M059J (cell line): ENCODE measurements at places on chromosomes 13 and 19.

GRCh38 chr19:49395581-49396407, 7.7 kb downstream of the KASH5 start:
- DNase-seq, result no peak

DNA sequence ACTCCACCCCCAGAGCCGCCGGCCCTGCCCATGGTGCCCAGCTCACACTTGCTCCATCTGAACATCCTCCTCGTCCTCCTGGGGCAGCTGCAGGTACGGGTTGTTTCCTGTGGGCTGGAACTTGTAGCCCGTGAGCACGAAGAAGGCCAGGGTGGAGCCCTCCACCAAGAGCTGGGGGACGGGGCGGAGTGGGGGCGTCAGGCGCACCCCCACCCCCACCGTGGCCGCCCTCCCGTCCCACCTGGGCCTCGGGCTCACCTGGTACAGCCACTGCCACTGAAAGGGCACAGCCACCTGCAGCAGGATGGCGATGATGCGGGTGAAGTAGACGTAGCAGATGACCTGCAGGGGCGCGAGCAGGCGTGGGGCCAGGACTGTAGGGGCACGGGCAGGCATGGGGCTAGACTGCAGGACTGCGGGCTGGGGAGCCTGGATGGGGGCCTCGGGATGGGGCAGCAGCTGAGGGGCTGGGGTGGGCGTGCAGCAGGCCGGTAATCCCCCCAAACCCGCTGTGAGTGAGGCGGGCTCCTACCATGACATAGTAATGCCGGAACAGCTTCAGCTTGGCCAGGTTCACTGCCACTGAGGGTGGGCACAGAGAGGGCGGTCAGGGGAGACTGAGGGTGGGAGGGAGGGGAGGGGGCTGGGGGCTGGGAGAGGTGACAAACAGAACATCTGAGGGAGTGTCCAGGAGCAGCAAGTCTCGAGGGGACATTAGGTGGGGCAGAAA, 6.3 kb downstream of the GPR108 start:
- no peak for DNase-seq

DNA sequence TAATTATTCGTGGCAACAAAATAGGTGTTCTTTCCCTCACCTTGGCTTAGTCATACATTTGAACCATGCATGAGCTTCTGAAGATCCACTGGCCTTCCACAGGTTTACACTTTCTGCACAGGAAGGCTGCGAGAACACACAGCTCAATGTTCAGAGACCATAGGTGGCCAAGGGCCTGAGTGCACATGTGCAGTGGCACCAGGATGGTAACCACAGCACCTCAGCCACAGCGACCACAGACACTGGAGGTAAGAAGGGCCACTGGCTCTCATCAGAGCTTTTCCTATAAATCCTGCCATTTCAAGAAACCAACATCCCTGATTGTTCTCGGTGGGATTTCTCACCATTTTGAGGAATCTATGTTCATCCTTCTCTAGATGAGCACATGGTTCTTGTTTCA, 1.6 kb downstream of the DCLK1 start:
- DNase-seq, result no peak

- DNase-seq, result no peak
Observed at GRCh38 chr13:96819375-96819774, 174.9 kb downstream of the OXGR1 start.

- DNase-seq, result no peak
Observed at GRCh38 chr19:19633711-19634515, 5.9 kb upstream of the LPAR2 start.

- DNase-seq, result no peak
Observed at GRCh38 chr19:45283443-45284033, 32.5 kb downstream of the MARK4 start.

GRCh38 chr19:12996406-12997094, 1.3 kb downstream of the NFIX start:
- DNase-seq, result peak; percentile 63

GRCh38 chr19:23436944-23437343, 41.7 kb upstream of the ZNF91 start:
- DNase-seq, result no peak

DNA sequence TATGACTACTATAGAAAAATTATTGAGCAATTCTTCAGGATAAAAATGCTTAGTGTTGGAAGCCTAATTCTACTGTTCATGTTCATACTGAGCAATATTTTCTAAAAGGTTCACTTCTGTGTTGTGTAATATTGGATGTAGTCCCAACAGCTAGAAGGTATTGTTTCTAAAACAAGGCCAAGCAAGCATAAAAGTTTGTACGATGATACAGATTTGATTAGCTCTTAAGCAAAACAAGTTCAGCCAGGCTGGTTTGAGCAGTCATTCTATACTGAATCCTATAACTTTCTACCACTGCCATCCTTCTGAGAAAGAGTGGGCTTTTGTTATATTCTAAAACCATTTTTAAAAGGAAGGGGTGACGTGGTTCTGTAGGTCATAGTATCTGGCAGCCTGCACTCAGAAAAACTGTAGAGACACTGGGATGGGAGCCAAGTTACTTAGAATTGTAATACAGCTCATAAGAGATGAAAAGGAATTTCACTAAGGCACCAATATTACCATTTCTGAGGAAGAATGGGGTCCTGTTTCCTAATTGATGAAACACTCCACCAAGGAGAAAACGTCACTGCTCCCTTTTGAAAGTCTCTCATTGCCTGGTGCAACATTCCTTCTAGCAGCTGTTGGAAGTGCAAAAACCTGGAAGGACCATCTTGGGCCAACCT, 275.0 kb upstream of the DACH1 start:
- peak; percentile 10 for DNase-seq

- no peak for DNase-seq
Observed at GRCh38 chr13:91510058-91510457, 111.6 kb downstream of the GPC5 start.

DNA sequence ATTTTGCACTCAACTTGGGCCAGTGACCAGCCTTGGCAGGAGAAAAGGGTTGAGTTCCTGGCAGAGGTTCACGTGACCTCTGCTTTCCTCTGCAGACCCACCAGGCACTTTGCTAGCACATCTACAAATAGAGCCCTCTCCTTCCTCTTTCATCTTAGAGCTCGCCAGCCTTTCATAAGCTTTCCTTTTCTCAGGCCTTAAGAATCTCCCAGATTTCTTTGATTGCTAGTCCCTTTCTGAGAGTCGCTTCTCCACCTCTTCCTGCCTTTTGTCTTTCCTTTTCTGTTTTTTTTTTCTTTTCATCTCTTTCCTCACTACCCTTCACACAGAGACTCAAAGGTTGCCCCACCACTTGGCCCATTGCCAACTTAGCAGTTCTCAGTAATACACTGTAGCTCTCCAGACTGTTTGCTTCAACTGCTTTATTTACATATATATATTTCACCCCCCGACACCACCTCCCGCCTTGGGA, 375.7 kb upstream of the SPRY2 start:
- no peak for DNase-seq

DNA sequence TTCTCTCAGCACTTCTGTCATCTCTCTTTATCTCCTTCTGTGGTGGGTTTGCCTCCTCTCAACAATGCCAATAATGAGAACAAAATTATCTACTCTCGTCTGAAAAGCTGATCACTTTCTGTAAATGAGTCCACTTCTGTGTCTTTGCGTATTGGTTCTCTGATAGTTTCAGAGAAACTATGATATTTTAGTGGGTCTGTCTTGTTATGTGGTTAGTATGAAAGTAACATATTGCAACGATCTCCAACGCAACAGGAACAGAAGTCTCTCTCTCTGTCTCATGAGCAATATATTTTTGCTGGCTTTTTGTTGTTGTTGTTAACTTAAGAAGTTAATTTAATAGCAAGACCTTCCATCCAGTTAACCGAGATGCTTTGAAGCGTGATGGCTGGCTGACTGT, 47.8 kb upstream of the SLITRK6 start:
- DNase-seq, result no peak

DNA sequence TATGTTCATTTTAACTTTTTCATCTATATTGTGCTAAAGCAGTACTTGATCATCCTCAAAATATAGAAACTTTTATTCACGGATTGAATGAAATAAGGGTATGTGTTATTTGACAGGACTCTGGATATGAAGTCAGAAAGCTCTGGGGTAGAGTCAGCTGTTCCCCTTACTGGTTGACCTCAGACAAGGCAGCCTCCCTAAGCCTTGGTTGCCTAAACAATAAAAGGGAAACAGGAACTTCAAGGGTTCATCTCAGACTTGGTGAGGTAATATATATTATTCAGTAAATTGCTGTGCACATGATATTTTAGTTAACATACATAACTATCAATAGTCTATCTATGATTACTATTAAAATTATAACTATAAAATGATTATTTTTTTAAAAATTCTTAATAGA, 13.6 kb downstream of the POLR1D start:
- DNase-seq, result no peak

- DNase-seq, result peak; percentile 74
Observed at GRCh38 chr19:14402332-14403144, 16.6 kb downstream of the DDX39A start.

DNA sequence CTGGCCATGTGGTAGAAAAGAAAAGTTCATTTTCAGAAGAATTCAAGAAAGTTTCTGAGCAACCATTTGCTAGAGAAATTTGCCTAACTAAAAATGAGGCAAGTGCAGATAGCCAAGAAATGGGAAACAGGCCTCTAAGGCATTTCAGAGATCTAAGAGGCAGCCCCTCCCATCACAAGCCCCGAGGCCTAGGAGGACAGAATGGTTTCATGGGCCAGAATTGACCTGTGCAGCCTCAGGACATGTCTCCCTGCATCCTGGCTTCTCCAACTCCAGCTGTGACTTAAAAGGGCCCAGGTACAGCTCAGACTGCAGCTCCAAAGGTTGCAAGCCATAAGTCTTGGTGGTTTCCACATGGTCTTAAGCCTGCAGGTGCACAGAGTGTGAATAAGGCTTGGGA, 3.3 kb upstream of the ZNF546 start:
- DNase-seq, result no peak

DNA sequence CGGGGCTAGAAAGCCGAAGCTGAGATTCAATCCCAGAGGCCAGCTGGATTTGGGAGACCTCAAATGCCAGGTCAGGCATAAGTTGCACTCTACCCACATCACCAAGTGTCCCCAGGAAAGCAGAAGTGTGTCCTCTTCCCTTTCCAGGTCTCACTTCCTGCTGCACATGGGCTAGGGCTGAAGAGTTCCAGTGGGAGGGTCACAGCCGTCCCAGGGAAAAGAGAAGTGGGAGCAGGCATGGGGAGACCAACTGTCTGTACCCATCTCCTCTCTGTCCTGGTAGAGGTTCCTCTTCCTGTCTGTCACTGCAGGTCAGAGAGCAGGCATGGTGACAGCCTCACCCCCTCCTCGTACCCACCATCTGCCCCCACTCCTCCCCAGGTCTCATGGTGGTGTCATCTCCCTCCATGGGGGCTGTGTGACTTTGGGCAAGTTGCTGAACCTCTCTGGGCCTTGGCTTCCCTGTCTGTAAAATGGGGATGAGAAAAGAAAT, 14.8 kb downstream of the AXL start:
- no peak for DNase-seq

GRCh38 chr19:40989453-40989852, 1.6 kb upstream of the CYP2B6 start:
- no peak for DNase-seq

DNA sequence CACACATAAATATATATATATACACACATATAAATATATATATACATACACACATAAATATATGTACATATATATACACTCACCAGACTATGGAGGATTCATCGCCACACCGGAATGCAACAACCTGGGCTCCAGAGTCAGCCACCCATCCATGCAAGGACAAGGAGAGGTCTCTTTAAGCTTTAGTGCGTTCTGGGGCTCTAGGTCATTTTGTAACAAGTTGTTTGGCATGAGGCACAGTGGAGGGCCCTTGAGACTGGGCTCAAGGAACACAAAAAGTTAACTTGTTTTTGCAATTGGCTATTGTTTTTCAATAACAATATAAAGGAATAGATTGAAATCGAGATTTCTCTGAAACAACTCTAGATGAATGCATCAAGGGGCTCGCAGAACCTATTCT, 4.9 kb upstream of the ZNF90 start:
- no peak for DNase-seq

DNA sequence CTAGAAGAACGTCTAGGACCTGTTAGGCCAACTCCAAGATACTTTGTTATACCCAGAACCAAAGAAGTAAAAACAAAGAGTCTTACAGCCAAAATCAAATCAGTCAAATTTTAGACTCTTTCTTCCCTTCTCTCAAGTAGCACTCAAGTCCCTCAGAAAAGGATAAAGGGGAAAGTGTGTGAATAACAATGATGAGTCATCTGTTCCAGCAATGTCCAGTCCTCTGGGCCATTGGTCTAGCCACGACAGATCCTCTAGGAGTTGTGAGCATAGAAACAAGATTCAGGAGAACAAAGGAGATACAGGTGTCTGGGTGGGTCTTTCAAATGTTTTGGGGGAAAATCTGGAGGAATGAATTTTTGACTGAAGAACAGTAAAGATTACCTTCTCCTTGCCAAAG, 36.3 kb downstream of the STOML3 start:
- no peak for DNase-seq

- DNase-seq, result no peak
Observed at GRCh38 chr19:53388168-53388567, 6.8 kb upstream of the ZNF765 start.

GRCh38 chr13:44652962-44653660, 77.0 kb upstream of the TSC22D1 start:
- DNase-seq, result peak; percentile 91

DNA sequence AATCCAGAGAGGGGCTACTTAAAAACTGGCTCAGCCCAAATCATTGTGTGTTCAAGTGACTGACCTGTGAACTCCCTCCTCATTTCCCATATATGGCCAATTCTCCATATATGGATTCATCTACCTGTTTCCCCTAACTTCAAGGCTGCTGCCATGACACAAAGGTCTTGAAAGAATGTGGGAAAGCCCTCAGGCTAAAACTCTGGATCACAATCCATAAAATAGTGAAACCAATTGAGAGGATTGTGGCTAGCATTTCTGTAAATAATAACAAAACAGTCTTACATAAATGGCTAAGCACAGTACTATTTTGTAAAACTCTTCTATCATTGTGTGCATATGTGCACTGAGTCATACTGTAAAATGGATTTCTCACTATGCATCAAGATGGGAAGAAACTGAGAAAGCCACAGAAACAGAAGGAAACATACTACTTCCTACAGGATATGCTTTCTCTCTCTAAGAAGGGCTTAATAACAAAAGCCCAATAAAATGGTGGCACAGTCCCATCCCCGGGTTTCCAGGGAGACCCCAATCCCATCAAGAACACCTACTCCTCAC, 80.5 kb downstream of the FOXO1 start:
- DNase-seq, result peak; percentile 78
